ENCODE measurements at places on chromosomes 16 and 17.
A peak's percentile ranks its signal among the peaks of the same experiment; 100 is the strongest.

DNA sequence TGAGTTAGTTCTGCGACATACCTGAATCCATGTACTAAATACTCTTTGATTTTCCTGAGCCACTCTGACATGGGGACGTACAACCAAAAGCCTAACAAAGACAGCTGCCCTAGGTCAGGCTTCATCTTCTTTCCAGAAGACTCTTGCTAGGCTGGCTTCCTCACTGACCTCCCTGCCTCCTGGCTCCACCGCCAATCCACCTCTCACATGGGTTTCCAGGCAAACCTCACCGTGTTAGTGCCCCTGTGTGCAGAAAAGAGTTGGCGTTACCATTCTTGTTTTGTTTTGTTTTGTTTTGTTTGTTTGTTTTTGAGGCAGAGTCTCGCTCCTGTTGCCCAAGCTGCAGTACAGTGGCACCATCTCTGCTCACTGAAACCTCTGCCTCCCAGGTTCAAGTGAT is 135.3 kb downstream of the WSCD1 start:
- DNase-seq: no peak

DNA sequence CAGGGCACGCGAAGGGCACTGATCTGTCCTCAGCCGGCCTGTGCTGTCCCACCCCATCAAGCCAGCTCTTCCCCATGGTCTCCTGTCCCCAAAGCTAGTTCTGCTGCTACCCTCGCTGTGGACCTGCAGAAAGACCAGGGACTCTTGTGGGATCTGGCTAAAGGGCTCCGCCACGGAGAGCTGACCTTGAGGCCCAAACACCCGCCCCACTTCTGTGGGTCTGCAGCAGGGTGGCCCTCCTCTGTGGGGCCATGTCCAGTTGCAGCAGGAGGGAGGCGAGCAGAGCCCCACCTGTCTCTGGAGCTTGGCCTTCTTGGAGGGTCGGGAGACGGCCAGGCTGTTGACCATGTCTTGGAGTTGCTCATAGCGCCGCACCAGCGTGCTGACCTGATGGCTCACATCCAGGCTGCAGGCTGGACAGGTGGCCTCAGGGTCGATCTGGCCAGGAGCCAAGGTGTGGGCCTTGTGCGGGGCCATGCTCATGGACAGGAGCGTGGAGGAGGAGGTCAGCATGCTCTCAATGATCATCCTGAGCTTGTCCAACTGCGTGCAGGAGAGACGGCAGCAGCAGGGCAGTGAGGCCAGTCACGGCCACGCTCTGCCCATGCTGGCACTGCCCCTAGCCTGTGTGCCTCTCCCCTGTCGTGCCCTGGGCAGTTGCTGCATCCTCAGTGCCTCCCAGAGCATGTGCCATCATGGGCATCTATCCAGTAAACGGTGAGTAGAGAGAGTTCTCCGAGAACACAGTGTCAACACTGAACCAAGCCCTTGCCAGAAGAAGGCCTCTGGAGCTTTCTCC is 16.6 kb downstream of the UBALD2 start:
- no peak for DNase-seq

- no peak for DNase-seq
Measured at GRCh38 chr17:12973496-12974004, 44.3 kb downstream of the ELAC2 start.

- no peak for DNase-seq
Measured at GRCh38 chr16:54651440-54652195, 279.0 kb upstream of the IRX5 start.

DNA sequence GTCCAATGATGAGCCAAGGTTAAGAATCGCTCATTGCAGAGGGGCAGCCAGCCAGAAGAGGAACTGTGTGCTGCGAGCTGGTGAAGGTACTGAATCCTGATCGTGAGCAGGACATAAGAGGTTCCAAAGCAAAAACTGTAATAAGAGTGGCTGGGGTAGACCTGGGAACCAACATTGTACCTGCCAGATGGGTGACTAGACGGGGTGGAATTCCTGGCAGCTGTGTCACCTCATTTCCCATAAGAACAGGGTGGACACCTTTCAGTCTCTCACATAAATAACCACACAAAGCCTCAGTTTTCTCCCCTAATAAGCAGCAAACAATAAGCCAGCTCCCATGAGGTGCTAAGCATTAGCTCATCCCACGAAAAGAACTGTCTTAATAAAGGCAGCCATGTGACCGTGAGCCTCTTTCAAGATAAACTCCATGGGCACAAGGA is 290.3 kb downstream of the SOX9 start:
- no peak for DNase-seq

GRCh38 chr17:17902877-17903276 is 66.1 kb upstream of the SREBF1 start:
- no peak for DNase-seq

GRCh38 chr16:1613728-1614455 is 1.7 kb downstream of the CRAMP1 start:
- no peak for DNase-seq

GRCh38 chr17:38510421-38511149 is 82.3 kb downstream of the ARHGAP23 start:
- no peak for DNase-seq

GRCh38 chr17:57720386-57721035 is 24.6 kb downstream of the CCDC182 start:
- peak; percentile 66 for DNase-seq

DNA sequence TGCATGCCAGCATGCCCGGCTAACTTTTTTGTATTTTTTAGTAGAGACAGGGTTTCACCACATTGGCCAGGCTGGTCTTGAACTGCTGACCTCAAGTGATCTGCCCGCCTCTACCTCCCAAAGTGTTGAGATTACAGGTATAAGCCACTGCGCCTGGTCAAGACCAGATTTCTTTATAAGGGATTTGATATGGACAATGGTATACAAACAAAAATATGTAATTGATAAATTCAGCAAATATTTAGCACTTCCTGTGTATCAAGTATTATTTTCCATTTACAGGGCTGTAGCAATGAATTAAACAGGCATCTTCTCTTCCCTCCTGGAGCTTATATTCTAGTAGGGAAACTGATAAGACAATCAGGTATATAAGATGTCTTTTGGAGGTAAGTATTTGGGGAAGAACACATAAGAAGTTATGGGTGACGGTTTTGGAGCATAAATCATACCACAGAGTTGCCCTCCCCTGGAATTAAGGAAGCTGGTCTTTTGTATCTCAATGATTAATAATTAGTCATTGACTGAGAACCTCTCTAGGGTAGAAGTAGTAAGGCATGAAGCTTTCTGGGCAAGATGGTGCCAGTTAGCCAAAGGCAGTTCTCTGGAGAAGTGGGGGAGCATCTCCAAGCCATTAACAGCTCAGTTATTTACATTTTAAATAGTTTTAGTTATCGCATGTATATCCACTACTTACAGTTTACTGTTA is 35.8 kb downstream of the TANC2 start:
- no peak for DNase-seq

DNA sequence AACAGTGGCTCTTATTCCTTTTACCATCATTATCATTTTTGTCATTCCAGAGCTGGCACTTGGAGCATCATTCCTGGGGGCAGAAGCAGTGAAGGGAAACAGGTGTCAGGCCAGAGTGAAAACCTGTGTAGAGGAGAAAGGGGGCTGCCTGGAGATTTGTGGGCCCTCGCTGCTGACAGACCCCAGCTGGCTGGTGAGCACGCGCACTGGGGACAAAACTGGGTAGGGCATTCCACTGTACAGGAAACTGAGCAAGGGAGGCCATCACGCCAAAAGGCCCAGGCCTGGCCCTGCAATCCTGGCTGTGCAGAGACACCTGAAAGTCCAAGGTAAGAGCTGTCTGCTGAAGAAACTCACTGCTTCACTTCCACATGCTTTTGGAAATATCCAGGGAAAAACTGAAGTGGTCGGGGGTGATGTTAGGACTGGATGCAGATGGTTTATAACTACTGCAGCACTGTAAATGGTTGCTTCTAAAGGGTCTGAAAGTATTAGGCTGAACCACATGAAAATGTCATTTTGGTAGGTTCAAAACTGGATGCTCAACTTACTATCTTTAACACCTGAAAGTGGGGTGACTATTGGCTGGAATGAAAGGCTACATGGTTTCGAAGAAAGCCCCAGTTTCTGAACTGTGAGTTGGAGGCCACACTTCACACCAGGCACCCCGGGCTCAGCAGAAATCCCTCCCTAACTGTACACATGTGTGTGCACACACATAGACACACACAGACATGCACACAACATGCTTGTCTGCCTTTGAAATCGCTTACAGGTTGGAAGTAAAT is 225.0 kb downstream of the C16orf78 start:
- DNase-seq: no peak

DNA sequence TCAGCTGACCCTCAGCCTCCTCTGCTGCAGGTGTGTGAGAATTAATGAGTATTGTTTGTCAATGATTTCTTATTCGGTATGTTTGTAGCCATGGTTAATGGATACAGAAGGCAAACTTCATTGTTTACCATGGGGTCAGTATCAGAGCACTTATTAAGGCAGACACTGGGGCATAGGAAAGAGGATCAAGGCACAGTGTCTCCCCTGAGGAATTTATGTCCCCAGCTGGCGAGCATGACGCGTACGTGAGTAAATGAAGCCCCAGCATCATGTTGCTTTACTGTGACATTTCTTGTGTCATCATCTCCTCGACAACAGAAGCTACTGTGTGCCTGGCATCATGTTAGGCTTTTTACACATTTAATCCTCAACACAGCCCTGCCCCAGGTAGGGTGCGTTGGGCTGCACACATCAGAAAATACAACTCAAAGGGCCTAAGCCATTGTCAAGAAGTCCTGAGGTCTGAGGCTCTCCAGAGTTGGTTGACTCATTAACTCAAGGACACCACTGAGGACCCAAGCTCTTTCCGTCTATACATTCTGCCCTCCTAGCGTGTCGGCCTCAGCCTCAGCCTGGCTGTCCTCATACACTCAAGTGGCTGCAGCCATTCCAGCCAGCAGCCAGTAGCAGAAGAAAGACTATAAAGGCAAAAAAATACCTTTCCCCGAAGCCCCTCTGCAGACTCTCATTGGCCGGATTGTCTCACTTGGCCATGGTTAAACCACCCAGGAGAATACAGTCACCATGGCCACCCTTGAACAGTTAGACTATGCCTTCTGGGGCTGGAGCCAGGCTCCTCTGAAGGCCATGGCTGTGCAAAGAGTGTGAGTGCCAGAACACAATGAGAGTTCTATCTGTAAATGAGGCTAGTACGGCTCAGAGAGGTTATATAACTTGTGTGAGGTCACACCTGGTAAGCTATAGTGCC is 13.9 kb upstream of the ZCCHC14 start:
- DNase-seq: no peak

GRCh38 chr17:73010414-73010813 is 82.1 kb downstream of the SLC39A11 start:
- DNase-seq: no peak

- DNase-seq: no peak
Measured at GRCh38 chr17:28977659-28978355, 26.5 kb upstream of the PHF12 start.

DNA sequence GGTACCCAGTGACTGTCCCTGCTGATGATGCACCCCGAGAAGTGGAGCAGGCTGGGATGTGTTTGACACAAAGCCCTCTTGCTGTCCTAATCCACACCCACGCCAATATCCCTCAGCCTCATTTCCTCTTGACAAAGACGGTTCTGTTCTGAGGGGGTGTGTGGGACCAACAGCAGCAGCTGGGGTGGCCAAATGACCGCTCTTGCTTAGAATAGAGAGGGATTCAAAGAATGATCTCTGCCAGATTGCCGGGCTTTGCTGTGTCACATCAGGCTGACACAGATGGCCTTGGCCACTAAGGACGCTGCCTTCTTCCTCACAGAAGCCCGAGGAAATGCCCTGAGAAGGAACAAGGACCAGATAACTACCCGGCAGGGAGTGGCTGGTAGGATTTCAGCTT is 250.7 kb downstream of the NTN1 start:
- no peak for DNase-seq

- DNase-seq: no peak
Measured at GRCh38 chr17:5711344-5711743, 127.0 kb upstream of the NLRP1 start.

- peak; percentile 76 for DNase-seq
Measured at GRCh38 chr17:81200695-81201580, 21.8 kb downstream of the CEP131 start.

- DNase-seq: peak; percentile 52
Measured at GRCh38 chr17:50661795-50662391, 27.2 kb downstream of the ABCC3 start.

GRCh38 chr17:50636804-50637195 is 2.1 kb downstream of the ABCC3 start:
- DNase-seq: no peak

DNA sequence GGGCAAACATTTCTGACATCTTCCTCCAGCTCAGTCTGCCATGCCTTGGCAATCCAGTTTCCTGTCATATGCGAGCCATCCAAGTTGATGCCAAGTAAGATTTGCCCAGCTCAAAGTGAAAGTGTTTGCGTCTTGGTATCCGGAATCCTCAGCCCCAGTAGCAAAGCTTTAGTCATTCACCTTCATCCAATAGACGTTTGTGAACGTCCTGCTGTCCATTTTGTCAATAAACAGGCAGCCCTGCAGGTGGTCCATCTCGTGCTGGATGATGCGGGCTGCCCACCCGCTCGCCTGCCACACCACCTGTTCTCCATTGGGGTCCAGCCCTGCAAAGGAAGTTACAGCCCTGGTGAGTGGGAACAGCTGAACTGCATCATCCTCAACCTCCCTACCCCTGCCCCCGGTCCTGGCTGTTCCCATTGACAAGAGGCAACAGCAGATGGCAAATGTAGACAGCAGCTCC is 1.5 kb downstream of the PDF start:
- DNase-seq: peak; percentile 42

DNA sequence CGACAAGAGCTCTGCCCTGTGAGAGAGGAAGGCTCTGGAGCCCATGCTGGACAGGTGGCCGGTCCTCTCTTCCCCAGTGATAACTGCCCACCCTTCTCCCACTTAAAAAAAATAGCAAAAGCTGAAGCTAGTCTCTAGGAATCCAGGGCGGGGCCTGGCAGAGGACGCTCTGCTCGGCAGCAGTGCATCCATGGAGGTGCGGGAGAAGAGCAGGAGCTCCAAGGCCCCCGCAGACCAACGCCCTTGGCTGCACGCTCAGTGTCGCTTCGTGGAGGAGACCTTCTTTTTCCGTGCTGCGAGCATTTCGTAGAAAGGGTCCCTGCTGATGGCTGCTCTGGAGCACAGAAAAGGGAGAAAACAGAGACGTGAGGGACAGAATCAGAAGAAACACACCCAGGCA is 98.6 kb upstream of the DNAH17 start:
- DNase-seq: no peak

- no peak for DNase-seq
Measured at GRCh38 chr16:86740906-86741799, 162.8 kb downstream of the FOXL1 start.

DNA sequence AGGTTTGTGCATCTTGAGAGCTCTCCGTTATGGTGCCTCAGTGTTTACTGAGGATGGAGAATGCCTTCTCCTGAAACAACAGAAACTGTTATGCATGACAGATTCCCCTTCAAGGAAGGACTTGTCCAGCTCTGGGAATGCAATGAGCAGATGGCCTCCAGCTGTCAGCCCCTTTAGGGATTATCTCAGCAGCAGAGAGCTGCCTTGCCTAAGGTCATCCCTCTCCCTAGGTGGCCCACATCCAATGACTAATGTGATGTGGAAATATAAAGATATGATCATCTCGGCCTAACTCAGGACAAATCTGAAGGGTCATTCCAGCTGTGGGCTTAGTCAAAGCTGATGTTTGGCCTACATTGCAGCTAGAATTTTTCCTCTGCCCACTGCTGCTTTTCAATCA is 214.3 kb upstream of the N4BP1 start:
- peak; percentile 77 for DNase-seq
